LNCaP clone FGC (cell line): ENCODE measurements at places on chromosomes 13 and 19.

GRCh38 chr13:44364345-44365000, 9.2 kb upstream of the SERP2 start:
- no peak for DNase-seq

- DNase-seq, result no peak
Measured at GRCh38 chr19:7230826-7231225, 63.4 kb downstream of the INSR start.

- DNase-seq, result no peak
Measured at GRCh38 chr19:52688335-52688734, 46.5 kb downstream of the ZNF611 start.

- no peak for DNase-seq
Measured at GRCh38 chr13:113518076-113518803, 27.7 kb upstream of the DCUN1D2 start.

- no peak for DNase-seq
Measured at GRCh38 chr13:43016226-43016625, 7.2 kb upstream of the DNAJC15 start.

DNA sequence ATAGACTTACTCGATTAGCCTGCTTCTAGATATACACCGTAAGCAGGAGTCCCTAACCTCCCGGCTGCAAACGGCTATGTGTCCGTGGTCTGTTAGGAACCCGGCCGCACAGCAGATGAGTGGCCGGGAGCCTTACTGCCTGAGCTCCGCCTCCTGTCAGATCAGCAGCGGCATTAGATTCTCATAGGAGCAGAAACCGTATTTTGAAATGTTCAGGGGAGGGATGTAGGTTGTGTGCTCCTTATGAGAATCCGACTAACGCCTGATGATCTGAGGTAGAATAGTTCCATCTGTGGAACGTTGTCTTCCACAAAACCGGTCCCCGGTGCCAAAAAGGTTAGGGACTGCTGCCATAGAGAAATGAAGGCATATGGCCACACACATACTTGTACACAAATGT, 1491.9 kb downstream of the SLITRK5 start:
- no peak for DNase-seq

DNA sequence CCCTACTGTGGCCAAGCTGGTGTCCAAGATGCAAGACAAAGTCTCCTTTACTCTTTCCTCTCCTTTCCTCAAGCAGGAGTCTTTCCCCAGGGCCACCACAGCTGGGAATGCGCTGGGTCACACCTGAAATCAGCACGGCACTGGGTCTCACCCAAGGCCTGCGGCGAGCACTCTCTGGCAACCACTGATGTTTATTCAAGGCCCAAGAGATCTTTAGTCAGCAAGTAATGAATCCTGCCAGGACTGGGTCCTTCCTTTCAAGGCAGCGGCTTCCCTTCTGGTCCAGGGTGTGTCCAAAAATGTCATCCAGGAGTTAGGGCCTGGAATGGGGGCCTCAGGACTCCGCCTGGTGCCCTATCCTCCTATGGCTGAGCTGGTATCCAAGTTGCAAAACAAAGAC, 24.1 kb downstream of the BLOC1S3 start:
- DNase-seq, result peak; percentile 39

GRCh38 chr13:28423010-28423409, 71.9 kb downstream of the FLT1 start:
- DNase-seq, result no peak

DNA sequence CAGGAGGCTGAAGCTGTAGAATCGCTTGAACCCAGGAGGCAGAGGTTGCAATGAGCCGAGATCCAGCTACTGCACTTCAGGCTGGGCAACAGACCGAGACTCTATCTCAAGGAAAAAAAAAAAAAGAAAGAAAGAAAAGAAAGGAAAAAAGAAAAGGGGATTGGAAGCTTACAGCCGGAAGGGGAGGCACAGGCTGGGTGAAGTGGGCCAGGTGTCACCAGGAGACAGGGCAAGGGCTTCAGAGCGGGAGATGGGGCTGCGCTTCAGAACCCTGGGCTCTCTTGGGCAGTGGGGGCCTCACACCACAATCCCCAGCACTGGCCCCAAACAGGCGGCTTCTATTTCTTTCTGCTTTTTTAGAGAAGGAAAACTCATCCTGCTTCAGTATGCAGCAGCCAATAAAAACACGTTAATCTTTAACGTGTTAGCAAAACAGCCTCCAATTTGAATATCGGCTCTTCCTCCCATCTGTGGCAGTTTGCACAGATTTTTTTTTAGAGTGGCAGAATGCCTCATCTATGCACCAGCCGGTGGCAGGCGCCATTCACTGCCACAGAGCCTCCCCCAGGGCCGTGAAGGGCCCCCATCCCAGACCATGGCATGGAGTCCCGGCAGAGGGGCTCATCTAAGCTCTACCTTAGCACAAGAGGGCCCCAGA, 46.6 kb upstream of the C19orf12 start:
- no peak for DNase-seq

GRCh38 chr13:40172878-40173277, 493.6 kb downstream of the FOXO1 start:
- DNase-seq, result no peak
